NCI-H1105 treated with DMSO at 0.1 percent for 48 hours (cell line): ENCODE measurements at places on chromosomes 5 and 9.

DNA sequence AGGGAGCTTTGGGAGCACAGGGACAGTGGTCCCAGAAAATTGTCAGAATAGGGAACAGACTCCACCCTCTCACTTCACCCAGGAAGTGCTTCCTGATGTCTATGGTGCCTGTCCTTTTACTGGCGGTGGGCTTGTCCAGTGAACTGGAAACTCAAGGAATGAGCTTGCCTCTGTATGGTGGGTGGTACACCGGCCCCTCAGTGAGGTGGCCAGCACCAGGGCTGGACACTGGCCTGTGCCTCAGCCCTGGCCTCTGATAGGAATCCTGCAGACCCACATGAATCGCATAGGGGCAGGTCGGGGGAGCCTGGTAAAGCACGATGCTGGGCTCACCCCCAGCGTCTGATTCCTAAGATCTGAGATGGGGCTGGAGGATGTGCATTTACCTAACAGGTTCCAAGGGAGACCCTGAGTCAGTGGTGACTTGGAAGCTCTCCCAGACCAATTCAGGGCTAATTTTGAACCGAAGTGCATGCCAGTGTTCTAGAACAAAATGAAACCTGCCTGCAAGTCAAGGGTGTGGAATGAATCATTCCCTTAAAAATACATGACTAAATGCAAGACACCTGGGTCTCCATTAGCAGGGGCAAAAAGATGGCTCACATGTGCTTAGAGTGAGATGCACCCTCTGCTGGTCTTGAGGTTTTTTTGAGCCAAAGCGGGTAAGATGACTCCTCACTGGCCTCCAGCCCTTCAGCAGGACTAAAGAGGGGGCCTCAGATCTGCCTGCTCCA is 178.3 kb downstream of the HSPA4 start:
- no peak for DNase-seq

GRCh38 chr5:143870871-143871632 is 59.1 kb downstream of the HMHB1 start:
- DNase-seq: no peak

DNA sequence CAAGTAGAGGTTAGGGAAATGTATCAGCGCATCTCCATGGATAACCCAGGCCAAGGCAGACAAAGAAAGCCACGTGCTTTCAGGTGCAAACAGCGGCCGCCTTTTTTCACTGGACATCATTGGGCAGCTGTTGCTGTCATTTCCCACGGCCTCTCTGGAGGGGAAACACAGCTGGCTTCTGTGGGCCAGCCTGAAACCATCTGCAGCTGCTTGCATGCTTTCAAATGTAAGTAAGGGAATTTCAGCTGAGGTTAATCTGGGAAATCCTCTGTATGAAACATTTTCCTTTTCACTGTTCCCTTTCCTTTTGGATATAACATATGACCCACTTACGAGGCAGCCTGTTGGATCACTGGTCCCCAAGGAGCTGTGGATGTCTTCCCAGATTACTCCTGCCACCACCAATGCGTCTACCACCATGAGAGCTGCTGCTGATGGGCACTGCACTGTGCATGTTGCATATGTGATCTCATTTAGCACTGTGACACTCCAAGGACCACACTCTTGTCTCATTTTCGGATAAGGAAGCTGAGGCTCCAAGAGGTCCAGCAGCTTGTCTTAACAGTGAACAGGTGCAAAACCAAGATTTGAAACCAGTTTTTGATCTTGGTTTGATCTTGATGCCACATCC is 106.3 kb downstream of the C9orf152 start:
- DNase-seq: no peak

GRCh38 chr9:97388721-97389238 is 23.1 kb upstream of the TDRD7 start:
- no peak for DNase-seq

- peak; percentile 64 for DNase-seq
Measured at GRCh38 chr9:105216440-105217178, 27.8 kb upstream of the SLC44A1 start.
